ENCODE measurements at places on chromosomes 6 and 20.

- DNase-seq: no peak
Measured at GRCh38 chr6:20686142-20686541, 151.9 kb downstream of the CDKAL1 start.

DNA sequence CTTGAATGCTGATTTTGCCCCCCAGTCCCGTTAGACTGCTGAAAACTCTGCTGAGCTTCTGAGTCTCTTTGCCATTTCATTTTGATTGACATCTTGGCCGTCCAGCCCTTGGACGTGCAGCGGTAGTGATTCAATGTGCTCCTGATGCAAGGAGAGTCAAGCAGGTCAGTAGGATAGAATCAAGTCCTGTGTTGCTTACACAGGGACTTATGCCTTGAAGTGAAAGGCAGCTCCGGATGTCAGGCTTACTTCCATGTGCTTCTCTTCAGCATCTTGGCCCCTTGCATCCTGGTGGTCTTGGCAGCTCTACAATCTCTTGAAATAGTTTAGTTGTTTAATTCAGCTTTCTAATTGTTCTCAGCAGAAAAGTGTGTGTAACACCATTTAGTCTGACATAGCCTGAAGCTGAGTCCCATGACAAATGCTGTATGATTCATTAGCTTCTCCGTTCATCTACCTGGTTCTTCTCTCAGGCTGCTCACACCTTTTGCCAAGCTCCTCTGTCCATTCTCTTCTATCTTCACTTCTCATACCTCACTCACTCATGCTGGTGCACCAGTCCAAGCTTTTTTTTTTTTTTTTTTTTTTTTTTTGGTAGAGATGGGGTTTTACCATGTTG, 76.0 kb downstream of the EZR start:
- no peak for DNase-seq

DNA sequence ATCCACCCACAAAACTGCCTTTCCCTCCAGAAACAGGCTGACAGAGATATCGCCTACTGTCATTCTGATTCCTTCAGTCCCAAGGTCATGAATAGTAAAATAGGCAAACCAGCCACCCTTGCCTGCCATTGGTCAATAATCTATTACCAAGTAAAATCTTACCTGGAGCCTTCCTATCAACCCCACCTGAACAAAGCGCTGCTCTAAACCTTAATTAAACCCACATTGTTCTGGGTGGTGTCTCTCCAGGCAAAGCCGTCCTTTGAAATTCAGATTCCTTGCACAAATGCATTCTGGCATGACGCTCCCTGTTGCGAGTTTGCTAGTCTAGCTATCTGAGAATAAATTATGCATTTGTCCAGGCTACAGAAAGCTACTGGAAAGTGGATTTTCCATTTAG, 291.6 kb upstream of the ECI2 start:
- no peak for DNase-seq

DNA sequence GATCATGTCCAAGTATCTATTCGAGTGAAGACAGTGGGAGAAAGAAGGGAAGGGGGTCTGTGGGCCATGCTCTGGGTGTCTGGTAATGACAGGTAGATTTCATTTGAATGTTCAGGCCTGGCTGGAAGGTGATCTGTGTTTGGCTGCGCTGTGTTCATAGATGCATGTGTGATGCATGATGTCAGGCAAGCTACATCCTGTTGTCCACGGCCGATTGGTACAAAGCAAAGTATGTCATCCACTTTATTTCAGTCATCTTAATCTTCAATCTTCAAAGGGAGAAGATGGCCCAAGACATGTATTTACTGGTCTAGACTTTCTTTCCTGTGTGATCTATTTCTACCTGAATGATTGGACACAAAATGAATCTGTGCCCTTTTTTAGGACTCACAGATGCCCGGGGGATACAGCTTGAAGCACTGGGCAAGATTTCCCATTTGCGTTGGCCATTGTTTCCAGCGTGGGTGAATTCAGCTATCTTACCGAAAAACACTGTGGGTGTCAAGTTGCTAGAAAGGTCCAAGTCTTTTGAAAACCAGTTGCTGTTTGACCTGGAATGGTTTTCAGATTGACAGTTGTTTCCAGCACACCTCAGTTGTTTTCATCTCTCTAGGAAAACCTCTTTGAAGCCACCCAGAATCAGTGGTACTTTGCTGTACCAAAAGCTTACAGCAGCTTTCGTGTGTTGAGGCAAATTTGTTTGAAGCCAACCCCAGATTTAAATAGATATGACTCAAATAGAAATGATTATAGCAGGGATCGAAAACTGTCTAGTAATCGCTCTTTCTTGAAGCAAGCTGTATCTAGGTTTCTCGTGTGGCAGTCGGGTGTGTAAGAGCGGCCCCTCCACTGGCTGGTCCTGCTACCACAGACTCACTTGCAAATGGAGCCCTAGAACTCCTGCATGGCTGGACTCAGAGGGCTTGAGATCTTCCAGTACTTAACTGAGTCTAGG, 27.2 kb downstream of the DUSP22 start:
- no peak for DNase-seq

- no peak for DNase-seq
Measured at GRCh38 chr6:42359021-42359420, 92.7 kb downstream of the TRERF1 start.

GRCh38 chr6:167826896-167827582, at the start of gene AFDN:
TSS of gene AFDN (plus strand) at chr6:167826911. CDS start at chr6:167827133, 222 bp downstream.
- DNase-seq: no peak

DNA sequence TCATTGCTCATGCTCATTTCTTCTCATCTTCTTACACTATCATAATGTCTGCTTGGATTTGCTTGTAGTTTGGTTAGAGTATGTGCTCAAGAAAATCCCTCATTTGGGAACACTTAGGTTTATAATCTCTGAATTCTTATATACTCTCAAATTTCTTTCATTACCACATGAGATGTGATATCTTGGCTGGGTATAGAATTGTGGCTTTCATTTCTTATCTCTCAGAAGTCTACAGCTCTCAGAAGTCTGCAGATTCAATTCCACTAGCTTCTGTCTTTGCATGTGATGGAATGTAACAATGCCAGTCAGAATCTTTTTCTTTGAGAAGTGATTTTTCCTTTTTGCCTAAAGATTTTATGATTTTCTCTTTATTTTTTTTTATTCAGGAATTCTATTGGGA, 50.9 kb downstream of the STMND1 start:
- DNase-seq: no peak
